ENCODE measurements at places on chromosomes 5 and 9.

DNA sequence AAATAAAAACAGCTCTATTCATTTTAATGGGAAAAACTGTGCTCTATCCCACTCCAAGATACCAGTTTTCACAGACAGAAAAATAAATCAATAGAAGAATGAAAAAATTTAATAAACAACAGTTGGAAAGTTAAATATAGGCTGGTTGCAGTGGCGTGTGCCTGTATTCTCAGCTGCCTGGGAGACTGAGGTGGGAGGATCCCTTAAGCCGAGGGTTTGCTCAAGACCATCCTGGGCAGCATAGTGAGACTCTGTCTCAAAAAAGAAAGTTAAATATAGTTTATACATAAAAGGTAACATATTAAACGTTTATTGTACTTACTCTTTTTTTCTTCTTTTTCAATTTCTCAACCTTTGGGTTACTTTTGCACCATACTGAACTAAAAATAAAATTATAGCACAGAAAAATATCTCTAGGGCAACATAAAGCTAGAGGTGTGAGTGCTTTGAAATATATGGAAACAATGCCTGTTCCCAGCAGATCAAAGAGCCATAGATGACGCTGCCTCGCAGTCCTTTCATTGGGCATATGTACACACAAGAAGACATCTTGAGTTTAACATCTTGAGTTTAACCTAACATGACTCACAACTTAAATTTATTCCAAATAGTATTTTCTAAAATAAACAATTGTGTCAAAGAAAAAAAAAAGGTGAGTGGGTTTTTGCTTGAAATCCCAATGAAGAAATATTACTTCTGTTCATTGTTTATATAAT lies 25.7 kb upstream of the KLF9 start:
- no peak for DNase-seq

- no peak for DNase-seq
These were observed 593.1 kb downstream of the MAT2B start for GRCh38 chr5:164098531-164098930.

GRCh38 chr9:72864327-72864726 lies 88.5 kb downstream of the ALDH1A1 start:
- no peak for DNase-seq

DNA sequence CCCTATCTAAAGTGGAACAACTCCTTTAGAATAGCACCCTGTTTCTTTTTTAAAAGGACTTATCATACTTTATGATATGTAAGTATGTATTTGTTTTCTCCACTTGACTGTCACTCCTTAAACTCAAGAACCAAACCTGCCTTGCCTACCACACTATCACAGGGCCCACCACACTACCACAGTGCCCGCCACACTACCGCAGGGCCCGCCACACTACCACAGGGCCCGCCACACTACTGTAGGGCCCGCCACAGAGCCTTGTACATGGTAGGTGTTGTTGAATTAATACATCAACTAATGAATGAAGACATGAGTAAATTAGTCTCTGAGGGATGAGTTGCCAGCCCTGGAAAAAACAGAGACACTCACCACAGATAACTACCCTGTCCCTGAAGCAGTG lies 18.0 kb downstream of the SLC31A2 start:
- no peak for DNase-seq

GRCh38 chr9:88835038-88835466 lies 156.2 kb upstream of the S1PR3 start:
- no peak for DNase-seq
